ENCODE measurements at places on chromosomes 2 and 18. TPM values are rescaled to one million over a fixed set of nuclear protein-coding genes. Genes with fewer than 3 reads are reported as not detected.

Gene POTEE
- 0.53 TPM for total RNA-seq

Gene TEKT4
- not detected for total RNA-seq

Gene CYP26B1
- 30.9 TPM for total RNA-seq

Gene ACTG2
- total RNA-seq = 26.4 TPM

DNA sequence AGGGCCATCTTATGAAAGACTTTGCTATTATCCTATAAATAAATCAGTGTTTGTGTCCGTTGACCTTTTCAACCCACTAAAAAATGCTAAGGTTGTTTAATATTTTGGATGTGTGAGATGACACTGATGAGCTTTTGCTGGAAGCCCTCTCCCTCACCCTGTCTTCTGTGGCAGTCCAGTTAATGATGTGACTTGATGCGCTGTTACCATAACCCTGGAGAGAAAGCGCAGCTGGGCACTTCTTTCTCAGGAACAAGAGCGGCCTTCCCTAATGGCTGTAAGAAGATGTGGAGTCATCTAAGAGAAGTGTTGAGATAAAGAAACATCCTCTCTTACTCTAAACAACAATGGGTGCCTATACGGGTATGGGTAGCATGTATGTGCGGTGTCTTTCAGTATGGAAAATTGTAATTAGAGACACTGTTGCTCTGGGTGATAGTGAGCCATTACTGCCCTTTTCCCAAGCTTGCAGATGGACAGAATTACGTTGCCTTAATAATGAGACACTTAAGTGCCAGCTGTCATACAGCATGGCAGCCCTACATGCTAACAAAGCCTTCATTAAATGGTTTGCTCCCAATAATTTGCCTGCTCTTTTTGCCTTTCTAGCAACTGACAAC is 165.6 kb upstream of the NABP1 start:
- DNase-seq = no peak

DNA sequence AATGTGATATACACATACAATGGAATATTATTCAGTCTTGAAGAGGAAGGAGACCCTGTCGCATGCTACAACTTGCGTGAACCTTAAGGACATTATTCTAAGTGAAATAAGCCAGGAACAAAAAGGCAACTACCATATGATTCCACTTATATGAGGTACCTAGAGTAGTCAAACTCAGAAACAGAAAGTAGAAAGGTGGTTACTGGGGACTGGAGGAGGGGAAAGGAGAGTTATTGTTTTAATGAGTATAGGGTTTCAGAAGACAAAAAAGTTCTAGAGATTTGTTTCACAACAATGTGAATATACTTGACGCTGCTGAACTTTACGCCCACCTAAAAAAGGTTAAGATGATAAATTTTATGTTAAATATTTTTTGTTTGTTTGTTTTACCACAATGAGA is 47.0 kb downstream of the CXCR4 start:
- no peak for DNase-seq

DNA sequence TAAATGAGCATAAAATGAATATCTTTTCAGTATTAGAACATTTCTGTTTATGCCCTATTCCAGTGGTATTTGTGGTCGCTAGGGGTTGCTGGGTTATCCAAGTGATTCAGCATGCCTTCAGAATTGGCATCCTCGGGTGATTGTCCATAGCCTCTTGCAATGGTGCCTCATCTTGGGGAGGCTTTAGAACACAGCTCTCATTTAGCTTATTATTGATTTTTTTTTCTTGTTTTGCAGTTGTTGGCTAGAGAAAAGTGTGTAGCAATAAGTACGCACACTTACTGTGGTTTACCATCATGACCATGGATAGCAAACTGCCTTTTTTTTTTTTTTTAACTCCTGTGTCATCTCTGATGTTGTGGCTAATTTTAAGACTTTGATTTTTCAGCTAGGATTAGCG is 33.6 kb downstream of the PLEKHA3 start:
- no peak for DNase-seq

DNA sequence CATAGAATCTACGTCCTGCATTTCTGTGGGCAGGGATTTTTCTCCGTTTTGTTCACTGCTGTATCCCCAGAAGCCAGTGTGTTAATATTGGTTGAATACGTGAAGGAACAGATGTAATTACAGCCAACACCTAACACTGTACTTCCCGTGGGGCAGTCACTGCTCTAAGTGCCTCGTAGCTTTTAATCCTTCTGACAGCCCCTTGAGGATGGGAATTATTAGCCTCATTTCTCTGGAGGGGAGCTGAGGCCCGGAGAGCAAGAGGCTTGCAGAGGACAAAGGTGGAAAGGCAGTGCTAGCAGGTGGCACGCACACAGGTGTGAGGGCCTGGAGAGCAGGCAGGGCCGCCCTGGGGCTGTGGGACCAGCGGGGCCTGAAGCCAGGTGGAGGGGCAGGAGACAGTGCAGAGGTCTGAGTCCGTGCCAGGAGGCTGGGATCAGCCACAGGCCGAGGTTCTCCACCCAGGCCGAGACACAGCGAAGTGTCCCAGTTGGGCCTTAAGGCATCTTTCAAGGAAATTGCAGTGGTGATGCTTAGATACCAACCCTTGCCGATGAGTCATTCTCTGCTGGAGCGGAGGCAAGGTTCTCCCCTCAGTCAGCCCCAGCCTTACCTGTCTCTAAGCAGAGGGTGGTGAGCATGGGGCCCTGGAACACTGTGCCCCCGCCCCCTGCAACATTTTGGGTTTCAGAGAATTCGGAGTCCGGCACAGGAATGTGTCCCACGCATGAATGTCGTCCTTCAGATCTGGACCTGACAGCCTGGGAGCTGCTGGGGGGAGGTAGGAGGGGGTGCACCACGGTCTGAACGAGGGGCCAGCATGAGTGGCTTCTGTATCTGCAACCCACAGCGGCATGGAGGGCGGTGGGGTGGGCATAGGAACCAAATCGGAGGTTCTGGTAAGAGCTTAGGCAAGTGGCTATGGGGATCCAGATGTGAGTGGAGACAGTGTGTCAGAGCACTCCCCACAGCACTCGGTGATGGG is 122.6 kb downstream of the GBX2 start:
- DNase-seq = no peak

GRCh38 chr2:109166811-109167210 is 37.8 kb downstream of the SH3RF3 start:
- no peak for DNase-seq

DNA sequence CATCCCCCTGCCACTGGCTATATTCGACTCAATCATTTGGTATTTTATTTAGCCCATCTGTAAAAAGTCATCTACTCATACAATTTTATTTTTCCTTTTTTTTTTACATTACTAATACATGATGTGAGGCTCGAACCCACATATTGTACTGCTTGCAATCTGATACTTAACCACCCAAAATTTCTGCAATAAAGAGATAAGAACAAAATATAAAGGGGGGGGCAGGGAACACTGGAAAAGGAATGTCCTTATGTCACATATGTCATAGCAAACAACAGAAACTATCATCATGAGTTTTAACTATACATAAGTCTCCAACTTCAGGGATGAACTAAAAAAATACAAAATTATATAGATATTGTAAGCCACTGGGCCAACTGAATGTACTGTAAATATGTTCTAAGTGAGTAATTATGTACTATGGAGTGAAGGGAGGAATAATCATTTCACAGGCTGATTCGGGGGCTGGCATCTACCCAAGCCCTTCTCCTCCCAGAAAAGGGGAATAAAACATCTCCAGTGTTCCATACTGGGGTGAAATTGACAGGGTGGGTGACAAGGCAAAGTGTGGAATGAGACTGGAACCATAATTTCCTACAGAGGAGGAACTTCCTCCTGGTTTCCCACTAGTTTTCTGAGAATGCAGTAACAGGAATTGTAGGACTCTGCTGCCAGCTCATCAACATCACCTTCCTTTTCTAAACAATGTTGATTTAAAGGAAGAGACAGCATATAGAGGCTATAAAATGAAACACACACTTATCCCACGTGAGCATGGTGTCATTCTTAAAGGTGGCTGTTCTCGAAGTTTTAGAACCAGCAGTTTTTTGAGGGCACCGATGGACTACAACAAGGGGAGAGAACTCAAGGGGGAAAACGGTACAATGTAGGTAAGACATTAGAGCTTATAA is 79.5 kb downstream of the FARSB start:
- no peak for DNase-seq
